ENCODE measurements at places on chromosomes 1 and 21. TPM values are rescaled to one million over a fixed set of nuclear protein-coding genes. Genes with fewer than 3 reads are reported as not detected.

- H3K27ac ChIP-seq, result no peak overlapping the region
- no peaks in the 10 kb centered on the region for H3K4me1 ChIP-seq
- DNase-seq, result no peak
- H3K27me3 ChIP-seq, result peaks cover 5% of the 10 kb centered on the region
- no peak overlapping the region for H3K4me3 ChIP-seq
These were observed 11.3 kb upstream of the SLC6A17 start for GRCh38 chr1:110138956-110139355.

- H3K4me3 ChIP-seq, result no peak overlapping the region
- no peaks in the 10 kb centered on the region for H3K4me1 ChIP-seq
- H3K27me3 ChIP-seq, result no peaks in the 10 kb centered on the region
- DNase-seq, result no peak
- no peak overlapping the region for H3K27ac ChIP-seq
These were observed 161.7 kb downstream of the NTMT2 start for GRCh38 chr1:170307426-170307825.

- no peaks in the 10 kb centered on the region for H3K4me1 ChIP-seq
- no peak for DNase-seq
- H3K36me3 ChIP-seq, result no peaks in the 10 kb centered on the region
- H3K27me3 ChIP-seq, result no peaks in the 10 kb centered on the region
These were observed 60.0 kb downstream of the FBXO2 start for GRCh38 chr1:11594222-11594621.

DNA sequence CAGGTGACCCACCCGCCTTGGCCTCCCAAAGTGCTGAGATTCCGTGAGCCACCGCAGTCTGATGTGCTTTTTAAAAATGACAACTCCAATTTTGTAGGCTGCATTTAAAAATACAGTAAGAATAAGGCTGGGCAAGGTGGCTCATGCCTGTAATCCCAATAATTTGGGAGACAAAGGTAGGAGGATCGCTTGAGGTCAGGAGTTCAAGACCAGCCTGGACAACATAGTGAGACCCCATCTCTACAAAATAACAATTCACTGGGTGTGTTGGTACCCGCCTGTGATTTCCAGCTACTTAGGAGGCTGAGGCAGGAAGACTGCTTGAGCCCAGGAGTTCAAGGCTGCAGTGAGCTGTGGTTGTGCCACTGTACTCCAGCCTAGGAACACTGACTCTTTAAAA, 23.4 kb downstream of the SLC19A2 start:
- DNase-seq, result no peak
- H3K27ac ChIP-seq, result no peak overlapping the region

DNA sequence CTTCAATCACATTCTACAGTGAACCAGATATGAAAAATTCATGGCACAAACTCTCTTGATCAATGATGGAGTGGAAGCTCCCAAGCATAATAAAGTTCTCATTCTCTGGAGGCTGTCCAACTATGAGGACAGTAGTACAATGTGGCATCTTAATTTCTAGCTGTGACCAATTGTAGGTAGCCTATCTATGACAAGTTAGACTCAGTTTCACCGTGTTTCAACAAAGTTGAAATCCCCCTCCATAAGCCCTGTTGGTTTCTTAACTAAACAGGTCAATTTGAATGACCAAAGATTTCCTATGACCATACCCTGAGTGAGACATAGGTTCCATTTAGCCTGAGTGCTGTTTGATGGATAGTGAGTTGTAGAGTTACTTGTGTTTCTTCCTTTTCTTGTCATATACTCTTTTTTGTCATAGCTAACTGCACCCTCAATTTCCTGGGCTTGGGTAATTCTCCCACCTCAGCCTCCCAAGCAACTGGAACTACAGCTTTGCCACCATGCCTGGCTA, 11.8 kb downstream of the PATJ start:
- H3K27ac ChIP-seq, result no peak overlapping the region
- no peak overlapping the region for H3K4me3 ChIP-seq
- H3K36me3 ChIP-seq, result no peaks in the 10 kb centered on the region
- no peaks in the 10 kb centered on the region for H3K27me3 ChIP-seq

- no peaks in the 10 kb centered on the region for H3K36me3 ChIP-seq
- peaks cover 20% of the 10 kb centered on the region for H3K4me1 ChIP-seq
- DNase-seq, result no peak
- H3K27ac ChIP-seq, result peak overlapping the region; percentile 96
- H3K4me3 ChIP-seq, result peak overlapping the region; percentile 73
These were observed 2.8 kb upstream of the ZBTB7B start for GRCh38 chr1:154999571-155000410.

GRCh38 chr21:39849014-39849655, 18.1 kb upstream of the PCP4 start:
- H3K27me3 ChIP-seq, result no peaks in the 10 kb centered on the region
- H3K4me3 ChIP-seq, result no peak overlapping the region
- H3K4me1 ChIP-seq, result no peaks in the 10 kb centered on the region
- H3K27ac ChIP-seq, result no peak overlapping the region
- no peaks in the 10 kb centered on the region for H3K36me3 ChIP-seq

DNA sequence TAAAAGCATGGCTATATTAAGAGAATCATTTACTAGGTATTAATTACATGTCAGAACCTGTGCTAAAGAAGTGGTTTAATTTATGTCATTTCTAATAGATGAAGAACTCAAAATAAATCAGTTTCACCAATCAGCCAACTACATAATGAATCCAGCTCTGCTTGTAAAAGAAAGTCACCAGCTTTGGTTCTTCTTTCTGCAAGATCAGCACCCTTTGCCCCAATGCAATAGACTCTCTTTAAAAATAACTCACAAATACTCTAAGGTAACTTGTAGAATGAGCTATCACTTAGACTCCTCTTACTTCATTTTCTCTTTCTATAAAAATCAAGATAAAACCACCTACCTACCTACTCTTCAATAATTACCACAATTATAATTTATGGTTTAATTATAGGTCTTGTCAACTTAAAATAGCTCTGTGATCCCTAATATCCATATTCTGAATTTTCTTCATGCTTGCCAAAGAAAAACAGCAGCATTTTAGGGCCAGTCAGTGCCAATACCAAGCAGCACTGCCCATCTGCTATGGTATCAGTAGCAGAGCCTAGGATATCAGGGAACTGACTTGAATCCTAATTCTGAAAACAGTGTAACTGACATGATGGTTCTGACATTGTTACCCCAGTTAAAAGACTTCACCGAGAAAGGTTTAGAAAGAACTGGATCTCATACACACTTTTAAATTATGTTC, 11.3 kb downstream of the SLC19A2 start:
- H3K4me1 ChIP-seq, result peaks cover 3% of the 10 kb centered on the region
- H3K27me3 ChIP-seq, result no peaks in the 10 kb centered on the region
- no peak for DNase-seq
- no peak overlapping the region for H3K4me3 ChIP-seq
- no peak overlapping the region for H3K27ac ChIP-seq

GRCh38 chr1:37983546-37983945, 6.3 kb downstream of the SF3A3 start:
- no peak for DNase-seq
- peaks cover 77% of the 10 kb centered on the region for H3K36me3 ChIP-seq

GRCh38 chr1:246460406-246460805, 46.7 kb downstream of the SMYD3 start:
- no peak for DNase-seq
- H3K36me3 ChIP-seq, result no peaks in the 10 kb centered on the region

DNA sequence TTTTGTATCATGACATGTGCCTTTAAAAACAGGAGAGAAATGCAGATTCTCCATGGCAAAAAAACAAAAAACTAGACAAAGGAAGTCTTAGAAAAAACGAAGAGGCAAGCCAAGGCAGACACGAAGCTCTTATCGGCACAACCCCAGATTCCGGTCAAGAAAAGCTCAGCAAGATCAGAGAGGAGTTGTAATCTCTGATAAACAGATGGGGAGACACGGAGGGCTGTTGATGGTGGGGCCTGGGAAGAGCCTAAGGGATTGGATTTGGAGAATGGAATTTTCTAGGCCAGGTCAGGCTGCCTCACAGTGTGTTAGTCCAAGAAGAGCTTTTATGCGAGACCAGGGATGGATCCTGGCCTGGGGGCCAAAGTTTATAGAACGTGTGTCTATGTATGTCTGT, 96.2 kb upstream of the AKT3 start:
- DNase-seq, result no peak
- no peaks in the 10 kb centered on the region for H3K4me1 ChIP-seq
- H3K27ac ChIP-seq, result no peak overlapping the region
- H3K4me3 ChIP-seq, result no peak overlapping the region

GRCh38 chr1:56576880-56577405, 2.4 kb downstream of the PLPP3 start:
- DNase-seq, result no peak
- no peaks in the 10 kb centered on the region for H3K27me3 ChIP-seq
- no peaks in the 10 kb centered on the region for H3K36me3 ChIP-seq
- H3K4me3 ChIP-seq, result peak overlapping the region; percentile 95

DNA sequence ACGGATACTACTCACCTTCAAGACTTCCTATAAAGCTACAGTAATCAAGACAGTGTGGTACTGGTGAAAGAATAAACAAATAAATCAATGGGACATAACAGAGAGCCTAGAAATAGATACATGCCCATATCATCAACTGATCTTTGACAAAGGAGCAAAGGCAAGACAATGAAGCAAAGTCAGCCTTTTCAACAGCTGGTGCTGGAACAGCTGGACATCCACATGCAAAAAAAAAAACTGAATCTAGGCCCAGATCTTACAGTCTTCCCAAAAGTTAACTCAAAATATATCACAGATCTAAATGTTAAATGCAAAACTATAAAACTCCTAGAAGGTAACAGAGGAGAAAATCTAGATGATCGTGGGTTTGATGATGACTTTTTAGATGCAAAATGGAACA, 170.3 kb downstream of the MIS18A start:
- no peaks in the 10 kb centered on the region for H3K4me1 ChIP-seq
- no peak overlapping the region for H3K4me3 ChIP-seq
- H3K36me3 ChIP-seq, result no peaks in the 10 kb centered on the region
- H3K27me3 ChIP-seq, result no peaks in the 10 kb centered on the region
- H3K27ac ChIP-seq, result no peak overlapping the region

- no peaks in the 10 kb centered on the region for H3K36me3 ChIP-seq
- H3K27me3 ChIP-seq, result no peaks in the 10 kb centered on the region
- H3K27ac ChIP-seq, result no peak overlapping the region
These were observed 9.9 kb downstream of the UBXN11 start for GRCh38 chr1:26296340-26297056.

DNA sequence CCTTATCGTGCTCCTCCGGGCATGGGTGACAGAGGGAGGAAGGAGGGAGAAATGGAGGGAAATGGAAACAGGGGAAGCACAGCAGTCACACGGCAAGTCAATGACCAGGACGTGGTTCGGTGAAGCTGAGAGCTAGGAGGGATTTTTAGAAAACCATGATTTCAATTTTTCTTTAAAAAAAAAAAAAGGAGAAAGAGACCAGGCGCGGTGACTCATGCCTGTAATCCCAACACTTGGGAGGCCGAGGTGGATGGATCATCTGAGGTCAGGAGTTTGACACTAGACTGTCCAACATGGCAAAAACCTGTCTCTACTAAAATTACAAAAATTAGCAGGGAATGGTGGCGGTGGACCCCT, 776 bp upstream of the TNFRSF9 start:
- H3K27ac ChIP-seq, result no peak overlapping the region
- DNase-seq, result no peak
- no peaks in the 10 kb centered on the region for H3K36me3 ChIP-seq
- no peaks in the 10 kb centered on the region for H3K4me1 ChIP-seq
- H3K27me3 ChIP-seq, result peaks cover 3% of the 10 kb centered on the region
- H3K4me3 ChIP-seq, result no peak overlapping the region

- peak overlapping the region; percentile 81 for H3K4me3 ChIP-seq
- peaks cover 41% of the 10 kb centered on the region for H3K4me1 ChIP-seq
- peak overlapping the region; percentile 93 for H3K27ac ChIP-seq
- DNase-seq, result peak; percentile 85
- no peaks in the 10 kb centered on the region for H3K36me3 ChIP-seq
These were observed 12.2 kb downstream of the ADAMTSL4 start for GRCh38 chr1:150561254-150561973.

DNA sequence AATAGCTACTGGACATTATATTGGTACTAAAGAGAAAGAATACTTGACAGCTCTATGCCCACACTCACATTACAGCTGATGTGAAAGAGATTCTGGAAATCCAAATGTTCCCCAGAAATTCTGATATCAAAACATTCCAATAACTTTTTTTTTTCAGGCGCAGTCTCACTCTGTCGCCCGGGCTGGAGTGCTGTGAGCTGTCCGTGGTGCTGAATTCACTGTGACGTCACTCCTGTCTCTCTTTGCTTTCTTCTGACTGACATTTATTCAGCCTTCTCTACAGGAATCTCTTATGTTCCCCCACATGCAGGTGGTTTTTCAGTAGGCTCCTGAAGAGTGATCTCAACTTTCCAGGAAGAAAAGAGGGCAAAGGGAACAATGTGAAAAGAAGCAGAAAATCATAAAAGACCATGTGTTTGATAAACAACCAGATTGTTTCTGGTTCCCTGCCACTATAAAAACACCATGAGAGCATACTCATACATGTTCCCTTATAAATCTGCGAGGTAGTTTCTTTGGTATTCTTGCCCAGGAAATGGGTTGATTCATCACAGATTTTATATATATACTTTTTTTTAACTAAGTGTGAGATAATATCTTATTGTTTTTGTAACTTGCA, 6.2 kb downstream of the S100A7A start:
- H3K36me3 ChIP-seq, result no peaks in the 10 kb centered on the region
- H3K4me1 ChIP-seq, result no peaks in the 10 kb centered on the region
- no peak overlapping the region for H3K4me3 ChIP-seq
- no peaks in the 10 kb centered on the region for H3K27me3 ChIP-seq
- no peak overlapping the region for H3K27ac ChIP-seq
- DNase-seq, result peak; percentile 78

Gene COL18A1
- polyA plus RNA-seq, result 44.9 TPM

Gene ZNF683
- polyA plus RNA-seq, result 0.09 TPM

Gene S100A7
- polyA plus RNA-seq, result not detected

Gene KPRP
- polyA plus RNA-seq, result not detected

Gene PTGFR
- polyA plus RNA-seq, result 0.46 TPM
